Fibroblast of mammary gland (primary cell): ENCODE measurements at places on chromosomes 3 and 15.
A peak's percentile ranks its signal among the peaks of the same experiment; 100 is the strongest.

- no peak for DNase-seq
Measured at GRCh38 chr3:106482451-106482850, 613.6 kb upstream of the CBLB start.

- DNase-seq: no peak
Measured at GRCh38 chr15:98719137-98719740, 70.9 kb downstream of the IGF1R start.

DNA sequence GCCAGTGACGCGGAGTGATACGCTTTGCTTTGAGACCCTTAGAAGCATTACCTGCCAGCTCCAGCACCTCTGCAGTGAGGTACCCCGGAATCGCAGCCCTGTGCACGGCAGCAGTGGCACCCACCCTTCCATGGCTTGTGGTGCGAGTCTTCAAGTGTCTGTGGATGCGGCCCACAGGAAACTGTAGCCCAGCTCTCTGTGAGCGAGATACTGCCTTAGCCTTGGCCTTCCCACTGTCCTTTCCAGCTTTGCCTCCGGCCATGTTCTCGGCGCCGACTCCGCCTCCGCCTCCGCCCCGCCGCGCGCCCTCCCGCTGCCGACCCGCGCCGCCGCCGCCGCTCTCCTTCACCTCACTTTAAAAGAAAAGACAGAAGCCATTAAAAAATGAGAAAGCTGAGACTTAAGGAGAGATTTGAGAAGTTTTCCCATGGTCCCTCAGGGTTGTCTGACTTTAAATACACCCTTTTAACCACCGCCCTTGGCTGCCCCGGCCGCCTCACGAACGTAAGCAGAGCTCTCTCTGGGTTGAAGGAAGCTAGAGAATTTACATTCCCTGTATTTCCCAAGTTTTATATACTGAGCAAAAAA is 78.5 kb upstream of the FAM174B start:
- peak; percentile 32 for DNase-seq

DNA sequence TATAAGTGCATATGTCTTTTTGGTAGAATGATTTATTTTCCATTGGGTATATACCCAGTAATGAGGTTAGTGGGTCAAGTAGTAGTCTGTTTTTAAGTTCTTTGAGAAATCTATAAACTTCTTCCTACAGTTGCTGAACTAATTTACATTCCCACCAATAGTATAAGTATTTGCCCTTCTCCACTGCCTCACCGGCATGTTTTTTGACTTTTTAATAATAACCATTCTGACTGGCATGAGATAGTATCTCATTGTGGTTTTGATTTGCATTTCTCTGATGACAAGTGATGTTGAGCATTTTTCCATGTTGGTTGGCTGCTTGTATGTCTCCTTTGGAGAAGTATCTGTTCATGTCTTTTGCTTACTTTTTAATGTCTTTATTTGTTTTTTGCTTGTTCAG is 94.1 kb upstream of the TP63 start:
- no peak for DNase-seq

DNA sequence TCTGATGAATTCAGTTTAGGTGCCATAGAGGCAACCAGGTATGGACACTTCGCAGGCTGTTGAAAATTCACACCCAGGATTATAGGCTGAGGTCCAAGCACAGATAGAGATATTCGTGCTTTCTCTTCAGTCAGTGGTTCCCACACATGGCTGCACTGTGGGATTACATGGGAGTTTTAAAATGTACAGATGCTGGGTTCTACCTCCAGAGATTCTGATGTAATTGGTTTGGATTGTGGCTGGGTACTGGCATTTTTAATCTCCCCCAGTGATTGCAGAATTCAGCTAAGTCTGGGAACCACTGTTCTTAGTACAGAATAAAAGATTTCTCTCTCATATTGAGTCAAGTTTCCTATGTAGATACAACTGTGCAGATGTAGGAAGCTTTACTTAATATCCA is 91.6 kb downstream of the FOXB1 start:
- DNase-seq: peak; percentile 21

- no peak for DNase-seq
Measured at GRCh38 chr15:71632576-71633195, 177.7 kb upstream of the NR2E3 start.

GRCh38 chr15:61824291-61824690 is 236.0 kb downstream of the VPS13C start:
- peak; percentile 26 for DNase-seq

GRCh38 chr3:113148284-113148683 is 63.1 kb upstream of the BOC start:
- no peak for DNase-seq

- DNase-seq: no peak
Measured at GRCh38 chr3:189272500-189273119, 100.8 kb downstream of the TPRG1 start.

DNA sequence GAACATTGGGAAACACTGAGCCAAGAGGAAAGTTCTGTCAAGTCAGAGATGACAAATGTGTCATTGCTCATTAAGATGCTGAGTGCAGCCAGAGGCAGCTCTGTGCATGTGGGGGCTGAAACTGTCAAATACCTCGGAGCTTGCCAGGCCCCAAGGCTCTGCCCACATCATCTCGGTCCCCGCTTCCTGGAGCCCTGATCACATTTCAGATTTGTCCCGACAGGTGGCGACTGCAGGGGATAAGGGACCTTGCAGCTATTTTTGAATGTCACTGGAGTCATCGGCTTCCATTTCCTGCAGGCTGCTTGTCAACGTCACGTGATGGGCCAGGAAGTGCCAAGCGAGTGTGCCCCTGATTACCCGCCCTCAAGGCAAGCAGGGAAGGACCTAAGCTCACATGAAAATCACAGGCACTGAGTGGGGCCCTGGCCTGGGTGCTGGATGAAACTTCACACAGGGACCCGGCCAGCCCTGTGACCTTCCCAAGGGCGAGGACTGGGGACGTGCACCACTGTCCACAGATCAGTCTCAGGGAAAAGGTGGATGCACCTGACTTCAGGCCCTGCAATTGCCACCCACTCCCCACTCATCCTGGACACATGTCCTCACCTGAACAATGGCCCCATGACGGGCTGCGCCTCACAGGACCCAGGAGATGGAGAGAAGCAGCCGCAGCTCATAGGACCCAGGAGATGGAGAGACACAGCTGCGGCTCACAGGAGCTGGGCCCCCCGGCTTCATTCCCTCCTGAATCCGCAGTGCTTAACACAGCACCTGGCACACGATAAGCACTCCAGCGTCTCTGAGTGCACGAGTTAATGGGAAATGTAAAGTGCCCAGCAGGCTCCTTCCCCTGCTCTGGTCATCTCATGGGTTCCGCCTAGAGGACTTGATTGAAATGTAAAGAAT is 73.4 kb downstream of the NUP210 start:
- no peak for DNase-seq

GRCh38 chr3:38088126-38089078 is 48.5 kb downstream of the ACAA1 start:
- DNase-seq: no peak

DNA sequence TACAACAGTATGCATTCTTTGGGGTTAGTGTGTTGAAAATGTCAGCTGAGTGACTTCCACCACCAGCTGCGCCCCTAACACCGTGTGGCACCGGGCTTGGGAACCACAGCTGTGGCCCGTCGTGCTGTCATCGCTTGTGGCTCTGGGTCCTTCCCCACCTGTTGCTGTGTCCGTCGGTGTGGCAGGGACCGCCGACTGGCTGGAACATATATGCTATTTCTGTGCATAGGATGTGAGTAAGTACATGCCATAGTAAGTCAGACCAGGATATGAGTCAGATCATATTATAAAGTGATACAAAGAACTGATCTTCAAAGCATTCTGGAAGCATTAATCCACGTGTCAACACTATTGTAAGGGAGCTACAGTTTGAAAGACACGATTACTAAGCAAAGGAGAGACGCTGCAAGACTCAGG is 31.9 kb downstream of the EHD4 start:
- peak; percentile 88 for DNase-seq

GRCh38 chr15:94412979-94413746 is 181.8 kb downstream of the MCTP2 start:
- DNase-seq: peak; percentile 35

DNA sequence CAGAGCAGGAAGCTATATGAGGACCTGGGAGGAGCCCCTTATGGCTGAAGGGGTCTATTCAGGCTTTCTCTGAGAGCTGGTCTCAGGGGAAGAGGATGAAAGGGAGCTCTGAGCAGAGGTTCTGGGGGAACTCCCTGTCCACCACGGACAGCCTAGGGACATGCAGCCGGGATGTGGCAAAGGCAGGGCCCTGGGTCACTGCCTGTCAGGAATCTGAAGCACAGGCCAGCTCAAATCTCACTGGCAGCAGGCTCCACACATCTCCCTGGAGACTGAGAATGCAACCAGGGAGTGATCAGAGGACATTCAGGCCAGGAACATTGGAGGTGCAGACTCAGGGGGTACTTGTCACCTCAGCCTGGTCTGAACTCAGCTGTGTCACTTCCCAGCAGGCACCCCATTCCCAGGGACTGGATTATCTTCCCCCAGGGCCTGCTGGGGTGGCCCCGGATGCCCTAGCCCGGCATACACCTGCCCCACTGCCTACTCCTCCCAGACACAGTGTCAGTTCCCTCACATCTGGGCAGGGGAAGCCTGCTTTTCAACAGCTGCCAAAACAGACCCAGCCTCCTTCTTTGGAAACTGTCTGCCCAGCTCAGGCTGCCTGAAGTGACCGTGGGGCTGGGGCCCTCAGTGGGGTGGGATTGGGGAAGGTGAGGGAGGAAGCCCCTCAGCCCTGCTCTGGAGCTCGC is 18.3 kb upstream of the SEMA3F start:
- DNase-seq: no peak

GRCh38 chr3:148648685-148649352 is 48.9 kb upstream of the AGTR1 start:
- DNase-seq: peak; percentile 84

DNA sequence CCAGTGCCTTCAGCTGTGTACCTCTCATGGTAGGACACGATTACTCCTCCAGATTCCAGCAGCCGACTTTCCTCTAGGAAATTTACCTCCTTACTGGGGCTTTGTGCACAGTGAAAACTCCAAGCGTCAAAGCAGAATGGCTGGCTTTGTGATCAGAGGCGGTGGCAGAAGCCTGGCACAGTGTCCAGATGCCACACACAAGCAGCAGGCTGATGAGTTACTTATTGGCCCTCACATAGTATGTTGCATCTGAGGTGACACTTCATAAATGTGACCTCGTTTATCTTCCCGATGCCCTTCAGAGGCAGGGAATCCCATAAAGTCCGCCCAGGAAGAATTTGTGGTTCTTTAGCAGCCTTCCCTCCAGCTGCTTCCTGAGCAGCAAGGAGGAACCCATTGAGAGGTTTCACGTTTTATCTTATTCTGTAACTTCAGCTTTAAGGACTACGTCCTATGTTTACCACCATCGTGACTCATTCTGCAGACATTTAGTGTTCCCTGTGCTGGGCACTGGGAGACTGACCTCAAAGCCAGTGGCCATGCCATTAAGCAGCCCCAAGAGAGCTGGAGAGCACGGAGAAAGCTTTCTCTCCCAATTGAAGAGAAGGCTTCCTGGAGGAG is 107.1 kb upstream of the C15orf61 start:
- peak; percentile 53 for DNase-seq

- DNase-seq: no peak
Measured at GRCh38 chr3:11775493-11775892, 71.2 kb downstream of the TAMM41 start.

DNA sequence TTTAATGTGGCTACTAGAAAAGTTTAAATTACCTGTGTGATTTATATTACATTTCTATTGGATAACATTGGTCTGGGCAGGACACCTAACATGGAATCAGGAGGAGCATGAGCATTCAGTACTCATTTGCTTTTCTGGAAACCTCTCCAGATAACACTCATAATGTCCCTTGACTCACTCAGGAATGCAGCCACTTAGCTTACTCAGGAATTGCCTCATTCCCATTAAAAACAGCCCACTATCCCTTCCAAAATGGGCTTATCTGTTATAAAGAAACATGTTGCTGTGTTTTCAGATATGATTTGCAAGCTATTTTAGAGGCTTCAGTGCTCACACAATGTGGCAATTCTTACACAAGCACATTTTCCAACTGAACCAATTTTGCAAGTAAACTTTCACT is 17.1 kb downstream of the GBE1 start:
- DNase-seq: peak; percentile 97

- no peak for DNase-seq
Measured at GRCh38 chr15:33311312-33311971, 675 bp downstream of the RYR3 start.

- DNase-seq: no peak
Measured at GRCh38 chr15:47570881-47571640, 146.2 kb upstream of the SEMA6D start.

DNA sequence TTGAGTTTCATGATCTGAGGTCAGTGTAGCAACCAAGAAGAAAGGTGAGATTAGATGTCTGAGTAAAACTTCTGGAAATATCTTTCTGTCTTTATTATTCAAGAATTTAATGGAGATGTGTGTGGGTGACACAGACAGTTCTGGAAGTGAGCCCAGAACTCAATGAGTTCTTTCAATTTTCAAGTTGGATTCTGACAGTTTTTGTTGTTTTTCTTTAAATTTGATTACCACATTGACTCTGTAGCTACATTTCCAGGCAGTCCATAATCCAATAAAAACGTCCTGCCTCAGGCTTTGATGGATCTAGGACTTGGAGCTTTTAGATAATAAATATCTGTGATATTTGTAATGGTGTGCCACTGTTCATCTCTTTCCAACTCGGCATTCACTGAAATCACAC is 3.9 kb upstream of the PARP14 start:
- peak; percentile 47 for DNase-seq

GRCh38 chr15:47742742-47743141 is 25.4 kb downstream of the SEMA6D start:
- DNase-seq: no peak

- peak; percentile 65 for DNase-seq
Measured at GRCh38 chr3:125160606-125161371, 51.8 kb downstream of the SLC12A8 start.

GRCh38 chr15:82873000-82873680 is 63.7 kb downstream of the WHAMM start:
- no peak for DNase-seq

- no peak for DNase-seq
Measured at GRCh38 chr15:44311136-44311535, 22.6 kb downstream of the GOLM2 start.

DNA sequence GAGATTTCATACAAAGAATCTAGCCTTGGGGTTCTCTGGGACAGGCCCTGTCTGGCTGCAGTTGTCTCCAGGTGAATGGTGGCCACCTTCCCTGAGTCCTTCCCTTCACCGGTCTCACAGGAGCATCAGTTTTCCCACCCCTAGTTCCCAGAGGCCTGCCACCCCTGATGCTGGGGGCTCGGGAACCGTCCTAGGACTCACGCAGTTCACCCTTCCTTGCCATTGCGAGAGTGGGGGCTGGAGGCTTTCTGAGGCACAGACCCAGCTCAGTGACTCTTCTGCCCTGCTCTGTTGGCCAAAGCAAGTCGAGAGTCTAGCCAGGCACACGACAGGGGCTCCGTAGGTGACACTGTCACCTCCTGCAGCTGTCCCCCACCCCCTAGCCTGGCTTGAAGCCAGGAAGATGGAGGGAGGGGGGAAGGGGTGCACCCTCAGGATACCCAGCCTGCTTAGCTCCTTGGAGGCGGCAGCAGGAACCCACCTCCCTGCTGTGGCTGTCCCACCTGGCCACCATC is 130.3 kb downstream of the NUP210 start:
- no peak for DNase-seq

GRCh38 chr3:195153653-195154052 is 117.3 kb downstream of the XXYLT1 start:
- DNase-seq: no peak

GRCh38 chr3:42547401-42547945 is 34.3 kb downstream of the SEC22C start:
- DNase-seq: peak; percentile 51

- peak; percentile 21 for DNase-seq
Measured at GRCh38 chr3:62817678-62818077, 57.5 kb downstream of the CADPS start.
